ENCODE measurements at places on chromosomes 2 and 18. TPM values are rescaled to one million over a fixed set of nuclear protein-coding genes. Genes with fewer than 3 reads are reported as not detected.

- no peak for DNase-seq
Observed at GRCh38 chr18:45849529-45849928, 24.1 kb downstream of the SIGLEC15 start.

DNA sequence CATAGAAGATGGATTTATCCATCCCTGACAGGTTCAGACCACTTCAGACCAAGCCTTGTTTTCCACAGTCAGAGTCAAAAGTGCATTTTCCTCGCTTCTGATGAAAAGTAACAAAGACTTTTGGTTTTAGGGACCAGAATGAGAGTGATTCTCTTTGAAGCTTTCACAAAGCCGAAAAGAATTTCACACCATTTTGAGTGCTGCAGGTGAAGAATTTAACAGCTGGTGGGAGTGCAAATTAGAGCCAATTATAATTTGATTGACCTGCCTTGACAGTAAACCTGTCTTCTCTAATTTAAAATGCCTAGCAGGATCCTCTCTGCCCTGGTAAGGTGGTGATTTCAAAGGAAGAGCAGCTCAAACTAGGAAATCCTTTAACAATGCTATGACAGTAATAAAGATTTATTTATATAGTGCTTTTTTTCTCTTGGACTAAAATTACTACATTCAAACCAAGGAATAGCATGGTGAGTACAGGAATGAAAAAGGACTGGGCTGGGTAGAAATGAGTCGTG lies 241.6 kb downstream of the HRH4 start:
- no peak for DNase-seq

DNA sequence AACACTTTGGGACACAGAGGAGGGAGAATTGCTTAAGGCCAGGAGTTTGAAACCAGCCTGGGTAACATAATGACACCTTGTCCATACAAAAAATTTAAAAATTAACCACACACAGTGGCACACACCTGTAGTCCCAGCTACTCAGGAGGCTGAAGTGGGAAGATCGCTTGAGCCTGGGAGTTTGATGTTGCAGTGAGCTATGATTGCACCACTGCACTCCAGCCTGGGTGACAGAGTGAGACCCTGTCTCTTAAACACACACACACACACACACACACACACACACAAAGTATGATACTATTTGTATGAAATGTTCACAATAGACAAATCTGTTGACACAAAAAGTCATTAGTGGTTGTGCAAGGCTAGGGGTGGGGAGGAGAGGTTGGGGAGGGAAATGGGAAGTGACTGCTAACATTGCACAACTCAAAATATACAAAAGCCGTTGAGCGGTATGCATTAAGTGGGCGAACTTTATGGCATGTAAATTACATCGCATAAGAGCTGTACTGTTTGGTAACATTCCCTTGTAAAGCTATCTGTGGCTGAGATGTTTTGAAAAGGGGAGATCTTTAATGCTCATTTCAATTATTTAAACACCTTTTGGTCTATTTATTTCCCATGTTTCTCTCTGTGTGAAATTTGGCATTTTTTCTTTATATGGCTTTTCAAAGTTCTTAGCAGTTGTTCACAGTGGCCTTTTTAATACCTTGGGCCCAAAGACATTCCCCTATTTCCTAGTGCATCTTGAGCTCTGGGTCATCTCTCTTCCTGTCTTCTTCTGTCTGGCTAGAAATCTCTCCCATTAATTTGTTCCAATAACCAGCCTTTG lies 58.9 kb upstream of the ZNF516 start:
- no peak for DNase-seq

DNA sequence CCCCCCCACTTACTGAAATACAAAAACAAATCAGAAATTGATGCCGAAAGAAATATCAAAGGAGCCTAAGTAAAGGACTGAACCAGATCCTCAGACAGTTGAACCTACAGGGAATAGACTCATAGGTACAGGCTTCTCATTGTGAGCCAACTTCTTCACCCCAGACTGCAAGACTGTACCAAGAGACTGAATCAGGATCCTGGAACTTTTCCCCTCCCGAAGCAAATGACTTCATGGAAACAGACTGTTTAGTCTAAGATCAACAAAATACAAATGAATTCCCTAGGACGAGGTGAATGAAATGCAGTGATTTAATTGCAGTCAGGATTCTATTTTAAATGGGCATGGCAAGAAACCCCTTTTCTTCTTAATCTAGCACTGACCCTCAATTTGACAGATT lies 53.6 kb upstream of the RNF152 start:
- DNase-seq: no peak

- no peak for DNase-seq
Observed at GRCh38 chr18:77262643-77263465, 13.2 kb downstream of the GALR1 start.

DNA sequence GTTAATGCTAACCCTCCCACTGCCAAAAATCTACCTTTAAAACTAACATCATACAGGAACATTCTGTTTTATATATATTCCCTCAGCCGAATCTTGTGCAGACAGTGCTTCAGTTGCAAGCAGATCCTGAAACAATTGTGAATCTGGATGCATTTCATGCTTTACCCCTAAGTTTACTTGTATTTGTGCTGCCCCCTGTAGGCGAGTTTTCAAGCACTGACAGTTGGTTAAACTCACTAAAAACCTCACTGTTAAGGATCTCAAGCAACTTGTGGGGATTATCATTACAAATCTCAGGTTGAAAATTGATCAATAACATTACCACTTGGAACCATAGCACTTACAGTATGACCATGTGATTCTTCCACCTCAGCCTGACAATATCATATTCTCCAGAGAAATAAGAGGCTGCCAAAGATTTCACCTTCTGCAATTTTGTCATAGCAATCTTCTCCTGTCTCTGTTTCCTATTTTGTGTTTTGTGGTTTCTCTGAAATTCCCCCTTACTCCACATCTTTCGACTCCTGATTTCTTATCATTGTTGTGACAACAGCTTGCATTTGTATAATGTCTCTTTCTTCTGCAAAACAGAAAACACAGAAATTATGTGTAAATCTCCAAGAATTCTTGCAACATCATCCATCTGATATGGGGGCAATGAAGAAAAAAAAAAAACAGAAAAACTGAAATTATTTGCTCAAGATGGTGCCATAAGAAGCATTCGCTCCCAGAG lies 354.6 kb upstream of the SETBP1 start:
- peak; percentile 52 for DNase-seq

GRCh38 chr2:96739076-96739632 lies 710 bp downstream of the LMAN2L start:
- DNase-seq: no peak

DNA sequence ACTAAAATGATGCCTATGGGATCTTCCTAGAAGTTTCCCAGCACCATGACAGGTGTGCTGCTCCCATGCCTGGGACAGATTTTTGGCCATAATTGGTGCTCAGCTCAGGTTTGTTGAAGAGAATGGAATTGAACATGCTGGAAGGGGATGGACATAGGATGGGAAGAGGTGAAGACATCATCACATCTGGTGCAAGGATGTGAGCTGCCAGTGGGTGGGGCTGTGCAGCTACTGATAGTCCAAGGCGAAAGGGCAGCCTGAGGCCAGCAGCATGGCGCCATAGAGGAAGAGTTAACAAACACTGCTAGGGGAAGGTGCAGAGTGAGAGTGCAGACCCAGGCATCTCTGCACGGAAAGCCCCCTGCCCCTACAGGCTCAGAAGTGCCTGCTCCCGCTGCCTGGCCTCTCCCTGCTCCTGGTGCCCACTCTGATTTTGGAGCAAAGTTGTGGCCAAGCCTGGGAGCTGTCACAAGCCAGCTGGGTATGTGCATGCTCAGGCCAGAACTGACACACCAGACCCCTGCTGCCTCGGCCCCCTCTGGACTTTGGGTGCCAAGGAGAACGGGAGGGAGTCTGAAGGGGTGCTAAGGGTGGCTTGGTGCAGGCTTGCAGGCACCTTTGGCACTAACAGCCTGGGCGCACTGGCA lies 178.6 kb downstream of the ZBTB7C start:
- peak; percentile 31 for DNase-seq

DNA sequence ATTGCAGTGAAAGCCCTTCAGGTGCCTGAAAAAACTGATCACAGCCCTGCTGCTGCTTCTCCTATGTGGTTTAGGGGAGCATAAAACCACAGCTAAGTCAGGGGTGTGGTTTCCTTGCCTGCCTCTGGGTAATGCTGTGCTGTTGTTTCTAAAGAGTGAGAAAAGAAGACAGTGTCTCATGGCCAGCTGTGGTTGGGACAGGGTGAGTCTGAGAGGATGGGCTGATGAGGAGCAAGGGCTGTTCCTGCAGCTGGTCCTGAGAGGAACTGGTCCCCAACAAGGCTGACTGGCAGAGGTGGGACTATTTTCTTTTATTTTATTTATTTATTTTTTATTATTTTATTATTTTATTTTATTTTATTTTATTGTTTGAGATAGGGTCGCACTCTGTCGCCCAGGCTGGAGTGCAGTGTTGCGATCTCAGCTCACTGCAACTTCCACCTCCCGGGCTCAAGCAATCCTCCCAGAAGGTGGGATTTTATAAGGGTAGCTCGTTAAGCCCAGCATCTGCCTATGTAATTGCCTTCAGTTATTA lies 236.7 kb downstream of the FHOD3 start:
- DNase-seq: no peak

- peak; percentile 27 for DNase-seq
Observed at GRCh38 chr2:137051778-137052398, 286.5 kb downstream of the THSD7B start.

DNA sequence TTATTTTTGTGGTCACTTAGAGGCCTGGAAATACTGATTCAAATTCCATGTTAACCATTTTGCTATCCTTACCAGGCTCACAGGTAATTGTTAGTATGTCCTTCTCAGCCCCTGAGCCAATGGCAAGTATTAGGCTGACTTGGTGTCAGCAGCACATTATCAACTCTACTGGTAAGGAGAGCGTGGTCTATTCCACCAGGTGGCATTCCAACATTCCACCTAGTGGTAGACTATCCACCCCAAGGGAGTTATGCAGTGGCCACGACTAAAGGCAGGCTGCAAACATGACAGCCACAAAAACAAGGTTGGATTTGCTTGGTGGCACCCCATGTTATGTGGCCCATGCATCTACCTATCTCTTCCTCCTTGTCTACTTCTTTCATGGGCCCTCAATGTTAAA lies 31.8 kb upstream of the GCC2 start:
- DNase-seq: no peak

DNA sequence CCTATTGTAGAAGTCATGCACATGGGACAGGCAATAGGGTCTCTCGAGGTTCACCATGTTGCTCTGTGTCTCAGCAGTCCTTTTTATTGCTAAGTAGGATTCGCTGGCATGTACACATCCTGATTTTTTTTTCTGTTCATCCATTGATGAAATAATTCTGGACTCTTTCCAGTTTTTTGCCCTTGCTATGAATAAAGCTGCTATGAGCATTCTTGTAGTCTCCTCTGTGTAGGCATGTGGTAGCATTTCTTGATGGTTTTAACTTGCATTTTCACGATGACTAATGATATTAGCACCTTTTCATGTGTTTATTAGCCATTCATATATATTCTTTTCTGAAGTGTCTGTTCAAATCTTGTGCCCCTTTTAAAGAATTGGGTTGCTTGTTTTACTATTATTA lies 65.8 kb upstream of the EDAR start:
- no peak for DNase-seq

- DNase-seq: no peak
Observed at GRCh38 chr2:147442816-147443215, 402.0 kb upstream of the ACVR2A start.

GRCh38 chr18:32019251-32019948 lies 775 bp downstream of the RNF125 start:
- DNase-seq: peak; percentile 22

GRCh38 chr2:230885463-230886130 lies 20.9 kb downstream of the ITM2C start:
- peak; percentile 86 for DNase-seq

- DNase-seq: no peak
Observed at GRCh38 chr2:166344286-166345113, 31.2 kb downstream of the SCN9A start.

- no peak for DNase-seq
Observed at GRCh38 chr2:7666596-7667259, 749.5 kb downstream of the RNF144A start.

- DNase-seq: no peak
Observed at GRCh38 chr2:12417786-12418185, 298.9 kb upstream of the TRIB2 start.

GRCh38 chr2:181546086-181546485 lies 88.9 kb downstream of the ITGA4 start:
- DNase-seq: no peak

- no peak for DNase-seq
Observed at GRCh38 chr2:20414806-20415205, 32.1 kb upstream of the RHOB start.

GRCh38 chr2:156536534-156536933 lies 100.4 kb downstream of the GPD2 start:
- DNase-seq: no peak

- DNase-seq: no peak
Observed at GRCh38 chr2:44833171-44834069, 108.1 kb upstream of the SIX3 start.

DNA sequence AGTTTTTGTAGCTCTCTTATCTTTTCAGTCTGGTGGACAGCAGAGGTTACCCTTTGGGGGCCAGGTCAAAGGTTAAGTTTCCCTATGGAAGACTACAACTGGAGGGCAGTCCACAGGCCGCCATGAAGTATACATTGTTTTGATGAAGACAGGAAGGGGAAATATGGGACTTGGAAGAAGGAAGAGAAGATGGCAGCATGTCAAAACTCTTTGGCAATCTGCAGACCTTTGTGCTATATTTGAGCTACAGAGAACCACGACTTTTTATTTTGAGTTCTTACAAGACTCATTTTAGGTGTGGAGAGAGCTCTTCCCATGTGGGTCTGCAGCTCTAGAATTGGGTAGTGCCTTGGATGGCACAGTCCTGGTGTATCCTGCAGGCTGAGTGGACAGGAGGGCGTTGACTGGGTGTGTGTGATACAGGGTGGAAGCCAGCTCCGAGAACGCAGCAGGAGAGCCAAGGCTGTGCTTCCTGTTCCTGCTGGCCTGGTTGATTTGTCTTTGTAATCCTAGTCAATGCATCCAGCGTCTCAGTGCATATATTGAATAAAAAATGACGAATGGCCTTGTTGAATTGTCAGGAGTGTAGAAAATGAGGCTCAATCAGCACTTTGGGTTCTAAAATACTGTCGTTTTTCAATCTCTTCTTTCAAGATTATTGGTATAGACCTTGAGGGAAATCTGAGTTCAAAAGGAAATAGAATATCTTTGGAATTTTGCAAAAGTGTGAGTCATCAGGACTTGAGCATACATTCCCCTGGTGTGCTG lies 11.5 kb downstream of the ITGA6 start:
- DNase-seq: no peak

- no peak for DNase-seq
Observed at GRCh38 chr18:6722690-6723089, 6.8 kb upstream of the ARHGAP28 start.

DOK6 gene
- 21.9 TPM for polyA plus RNA-seq

ZC3H15 gene
- 98.1 TPM for polyA plus RNA-seq

DSEL gene
- 21.8 TPM for polyA plus RNA-seq

UGT1A5 gene
- not detected for polyA plus RNA-seq

KCNG2 gene
- polyA plus RNA-seq: 0.33 TPM

ZNF396 gene
- 6.2 TPM for polyA plus RNA-seq

CYRIA gene
- polyA plus RNA-seq: 2.2 TPM

TGFA gene
- polyA plus RNA-seq: 18.9 TPM

DNER gene
- polyA plus RNA-seq: 56.5 TPM

EPB41L3 gene
- 60.3 TPM for polyA plus RNA-seq

DPP4 gene
- polyA plus RNA-seq: 106 TPM

PUS10 gene
- 7.8 TPM for polyA plus RNA-seq

EXOC6B gene
- polyA plus RNA-seq: 20.0 TPM

FEV gene
- polyA plus RNA-seq: not detected

NTSR2 gene
- polyA plus RNA-seq: not detected

THSD7B gene
- 2.4 TPM for polyA plus RNA-seq

Data from renal pelvis (tissue), 12 donors.